ENCODE measurements at places on chromosomes 1 and 21. TPM values are rescaled to one million over a fixed set of nuclear protein-coding genes. Genes with fewer than 3 reads are reported as not detected.

Gene CFAP107
- total RNA-seq, result not detected

Gene ITLN2
- not detected for total RNA-seq

Gene KIF14
- 12.4 TPM for total RNA-seq

Gene TMEM39B
- total RNA-seq, result 26.5 TPM

Gene MAP1LC3C
- total RNA-seq, result not detected

Gene CD53
- total RNA-seq, result 205 TPM

Gene METTL18
- total RNA-seq, result 12.2 TPM

Gene KCNJ9
- total RNA-seq, result not detected

Gene KRTAP10-12
- total RNA-seq, result not detected

Gene BTBD8
- total RNA-seq, result 0.90 TPM

Gene TMEM125
- total RNA-seq, result not detected
